ENCODE measurements at places on chromosomes 1 and 21. TPM values are rescaled to one million over a fixed set of nuclear protein-coding genes. Genes with fewer than 3 reads are reported as not detected.

The AQP10 gene
- 0.13 TPM for total RNA-seq

The PTTG1IP gene
- total RNA-seq = 282 TPM

The BRDT gene
- total RNA-seq = not detected

The GBP2 gene
- total RNA-seq = 24.2 TPM

The SF3B4 gene
- 15.8 TPM for total RNA-seq

The SDF4 gene
- total RNA-seq = 261 TPM

The TNFSF18 gene
- 0.46 TPM for total RNA-seq

The ATP6V1G3 gene
- total RNA-seq = not detected
